ENCODE measurements at places on chromosomes 2 and 18.

GRCh38 chr2:10891848-10892247, 19.9 kb upstream of the KCNF1 start:
- no peak for DNase-seq

GRCh38 chr18:73908323-73908722, 239.3 kb downstream of the FBXO15 start:
- no peak for DNase-seq

- no peak for DNase-seq
Measured at GRCh38 chr18:59072727-59073421, 66.8 kb upstream of the SEC11C start.

DNA sequence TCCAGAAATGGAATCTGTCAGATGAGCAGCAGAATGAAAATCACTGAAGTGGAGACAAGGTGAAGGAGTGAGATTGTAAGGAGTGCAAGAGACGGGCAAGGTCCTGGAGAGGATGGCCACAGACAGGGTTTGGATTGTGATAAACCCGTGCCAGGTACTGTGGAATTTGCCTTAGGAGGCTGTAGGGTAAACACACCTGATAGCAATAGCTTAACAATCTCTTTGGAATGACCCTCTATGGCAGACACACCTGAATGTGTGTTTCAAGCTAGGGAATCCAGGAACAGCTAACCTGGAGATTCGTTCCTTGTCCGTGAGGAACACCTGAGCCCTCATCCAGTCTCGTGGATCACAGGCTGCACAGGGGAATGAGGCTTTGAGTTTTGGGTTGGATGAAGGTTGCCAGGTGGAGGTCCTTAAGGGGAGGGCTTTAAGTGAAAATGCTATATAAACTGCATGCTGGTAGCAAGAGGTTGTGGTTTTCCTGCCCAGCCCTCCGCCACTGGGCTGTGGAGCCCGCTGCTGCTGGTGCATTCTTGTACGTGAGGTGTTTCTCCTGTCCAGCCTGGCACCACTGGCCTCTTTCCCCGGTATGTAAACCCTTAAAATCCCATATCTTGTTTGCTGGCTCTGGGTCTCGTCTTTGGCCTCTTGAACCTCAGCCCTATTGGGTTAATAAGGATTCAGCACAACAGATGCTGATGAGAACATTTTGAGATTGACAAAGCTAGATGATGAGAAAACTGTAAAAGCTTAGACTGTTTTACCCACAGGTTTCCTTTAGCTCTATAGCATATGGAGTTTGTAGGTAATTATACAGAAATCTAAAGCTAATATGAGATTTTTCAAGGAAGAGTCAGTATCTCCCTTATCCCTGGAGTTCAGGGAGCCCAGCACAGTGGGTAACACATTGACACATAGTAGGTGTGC, 117.9 kb downstream of the ARHGAP15 start:
- no peak for DNase-seq

- DNase-seq, result no peak
Measured at GRCh38 chr2:6831229-6831628, 34.5 kb downstream of the CMPK2 start.

DNA sequence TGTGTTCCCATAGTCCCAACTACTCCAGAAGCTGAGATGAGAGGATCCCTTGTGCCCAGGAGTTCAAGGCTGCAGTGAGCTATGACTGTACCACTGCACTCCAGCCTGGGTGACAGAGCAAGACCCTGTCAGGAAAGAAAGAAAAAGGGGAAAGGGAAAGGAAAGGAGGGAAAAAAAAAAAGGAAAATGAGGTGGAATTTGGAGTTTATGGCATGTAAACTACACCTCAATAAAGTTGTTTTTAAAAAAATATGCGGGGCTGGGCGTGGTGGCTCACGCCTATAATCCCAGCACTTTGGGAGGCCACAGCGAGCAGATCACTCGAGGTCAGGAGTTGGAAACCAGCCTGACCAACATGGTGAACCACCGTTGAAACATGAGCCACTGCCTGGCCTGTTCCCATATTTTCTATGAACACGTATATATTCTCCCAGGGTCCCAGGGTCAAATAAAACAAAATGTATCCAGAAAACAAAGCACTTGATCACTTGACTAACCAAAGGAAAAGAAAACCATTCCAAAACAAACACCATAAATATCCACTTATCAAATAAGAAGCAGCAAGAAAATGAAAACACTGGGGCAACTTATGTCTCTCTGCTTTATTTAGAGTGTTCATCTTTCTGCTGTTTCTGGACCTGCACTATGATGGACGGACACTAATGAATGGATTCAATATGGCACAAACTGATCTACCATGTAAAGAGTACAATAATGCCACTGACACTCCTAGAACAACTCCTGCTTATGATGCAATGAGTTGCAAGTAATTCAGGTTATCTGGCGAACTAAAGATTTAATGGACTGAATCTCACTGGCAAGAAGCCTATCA, 56.8 kb downstream of the ASXL2 start:
- no peak for DNase-seq

GRCh38 chr18:22448238-22448637, 30.5 kb upstream of the CTAGE1 start:
- no peak for DNase-seq

GRCh38 chr2:42363413-42363812, 2.4 kb upstream of the COX7A2L start:
- no peak for DNase-seq

DNA sequence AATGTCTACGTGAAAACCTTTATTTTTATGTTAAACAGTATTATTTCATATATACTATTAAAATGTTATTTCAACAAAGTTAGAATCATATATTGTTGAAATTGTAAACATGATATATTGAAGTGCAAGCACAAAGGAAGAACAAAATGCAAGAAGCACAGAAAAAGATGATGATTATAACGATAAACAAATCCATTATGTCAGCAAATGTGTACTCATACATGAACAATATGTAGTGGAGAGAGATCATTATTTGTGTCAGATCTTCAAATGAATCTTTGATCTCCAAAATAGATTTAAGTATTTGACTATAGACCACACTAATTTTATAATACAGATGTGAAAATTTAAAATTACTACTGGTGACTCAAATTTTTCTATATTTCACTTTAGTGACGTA, 1104.4 kb upstream of the CRIM1 start:
- DNase-seq, result no peak

GRCh38 chr2:73822276-73822675, 6.5 kb upstream of the STAMBP start:
- no peak for DNase-seq

DNA sequence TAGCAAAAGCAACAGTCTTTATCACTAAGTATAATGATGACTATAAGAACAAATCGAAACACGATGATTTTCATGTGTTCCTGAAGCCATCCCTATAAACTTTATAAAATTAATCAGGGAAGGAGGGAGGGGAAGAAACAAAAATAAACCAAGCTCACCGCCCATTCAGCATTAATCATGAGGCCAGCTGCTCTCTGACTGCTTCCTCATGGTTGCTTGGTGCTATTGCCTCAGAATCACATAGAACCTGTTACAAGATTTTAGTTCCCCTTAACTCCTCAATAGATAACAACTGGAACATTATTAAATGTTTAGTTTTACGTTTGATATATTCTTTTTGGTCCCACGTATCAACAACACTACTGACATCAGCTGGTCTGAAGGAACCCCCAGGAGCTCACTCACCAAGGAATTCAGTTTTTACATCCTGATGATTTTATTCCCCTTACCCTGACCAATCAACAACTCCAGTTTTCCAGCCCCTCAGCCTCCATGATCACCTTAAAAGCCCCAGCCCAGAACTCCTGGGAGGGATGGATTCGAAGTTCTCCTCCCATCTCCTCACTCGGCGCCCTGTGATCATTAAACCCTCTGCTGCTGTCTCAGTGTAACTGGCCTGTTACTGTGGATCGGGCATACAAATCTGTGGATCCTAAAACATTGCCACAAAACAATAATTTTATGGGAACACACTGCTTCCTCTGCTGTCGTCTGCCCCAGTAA, 10.6 kb upstream of the HNRNPLL start:
- no peak for DNase-seq

GRCh38 chr2:109635426-109636304, 21.5 kb downstream of the SOWAHC start:
- no peak for DNase-seq

All from foreskin melanocyte (primary cell).